ENCODE measurements at places on chromosomes 13 and 19. TPM values are rescaled to one million over a fixed set of nuclear protein-coding genes. Genes with fewer than 3 reads are reported as not detected.

LILRA6 gene
- total RNA-seq: not detected

IZUMO1 gene
- total RNA-seq: 0.43 TPM

ERICH6B gene
- total RNA-seq: not detected

WDR88 gene
- total RNA-seq: not detected

OR4F17 gene
- total RNA-seq: not detected

SLITRK6 gene
- not detected for total RNA-seq

FGF9 gene
- not detected for total RNA-seq

IGFL2 gene
- total RNA-seq: not detected

CYP2A7 gene
- total RNA-seq: not detected
